ENCODE measurements at places on chromosomes 5 and 9. TPM values are rescaled to one million over a fixed set of nuclear protein-coding genes. Genes with fewer than 3 reads are reported as not detected.

SPATA31D4 gene
- total RNA-seq = not detected

KIF20A gene
- total RNA-seq = 24.8 TPM

GPR150 gene
- total RNA-seq = not detected

MARCOL gene
- total RNA-seq = not detected

AK8 gene
- 0.31 TPM for total RNA-seq

FGF18 gene
- 3.9 TPM for total RNA-seq

PCDHGA10 gene
- total RNA-seq = 6.1 TPM

RNF224 gene
- total RNA-seq = not detected

OSMR gene
- total RNA-seq = 14.7 TPM

BNIP1 gene
- total RNA-seq = 13.8 TPM

SLC6A7 gene
- not detected for total RNA-seq

MUSK gene
- 10.8 TPM for total RNA-seq

C7 gene
- total RNA-seq = 2.2 TPM

SLC27A4 gene
- total RNA-seq = 11.5 TPM

HRH2 gene
- total RNA-seq = 1.7 TPM

PCDHGB3 gene
- 5.7 TPM for total RNA-seq

CENPH gene
- total RNA-seq = 9.3 TPM

ADGRD2 gene
- total RNA-seq = not detected

SV2C gene
- total RNA-seq = 0.31 TPM

ABHD17B gene
- total RNA-seq = 49.5 TPM

UNC5A gene
- 0.41 TPM for total RNA-seq

SLC34A3 gene
- not detected for total RNA-seq

EPB41L4A gene
- 9.7 TPM for total RNA-seq

SLC46A2 gene
- not detected for total RNA-seq

APBA1 gene
- total RNA-seq = 7.7 TPM

RGP1 gene
- total RNA-seq = 16.7 TPM

MLANA gene
- not detected for total RNA-seq

HDAC3 gene
- total RNA-seq = 33.2 TPM

BTNL9 gene
- total RNA-seq = 5.8 TPM

GLRA1 gene
- total RNA-seq = not detected
